Caco-2 (cell line): ENCODE measurements at places on chromosomes 7 and 10. TPM values are rescaled to one million over a fixed set of nuclear protein-coding genes. Genes with fewer than 3 reads are reported as not detected.

- no peaks in the 10 kb centered on the region for H3K27me3 ChIP-seq
- H3K27ac ChIP-seq: no peak overlapping the region
- H3K4me1 ChIP-seq: no peaks in the 10 kb centered on the region
- peaks cover 3% of the 10 kb centered on the region for H3K36me3 ChIP-seq
Observed at GRCh38 chr10:102735065-102735562, 8.6 kb upstream of the WBP1L start.

DNA sequence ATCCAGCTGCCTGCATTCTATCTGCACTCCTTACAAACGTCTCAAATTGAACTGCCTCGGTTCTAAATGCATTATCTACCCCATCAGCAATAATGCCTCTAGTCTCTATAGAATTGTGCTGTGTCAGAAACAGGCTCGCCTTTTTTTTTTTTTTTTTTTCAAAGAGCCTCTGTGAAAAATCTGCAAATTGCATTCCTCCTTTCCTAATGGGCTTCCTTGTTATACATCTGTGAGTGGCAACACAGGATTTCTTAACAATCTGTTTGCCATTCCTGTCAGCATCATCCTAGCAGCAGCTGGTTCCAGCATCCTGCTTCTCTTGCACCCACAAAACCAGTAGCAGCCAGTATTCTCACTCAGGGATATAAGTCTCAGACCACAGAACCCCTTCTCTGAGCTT lies 413.5 kb upstream of the SEMA3D start:
- peaks cover 15% of the 10 kb centered on the region for H3K4me1 ChIP-seq
- H3K27ac ChIP-seq: no peak overlapping the region
- DNase-seq: peak; percentile 4

DNA sequence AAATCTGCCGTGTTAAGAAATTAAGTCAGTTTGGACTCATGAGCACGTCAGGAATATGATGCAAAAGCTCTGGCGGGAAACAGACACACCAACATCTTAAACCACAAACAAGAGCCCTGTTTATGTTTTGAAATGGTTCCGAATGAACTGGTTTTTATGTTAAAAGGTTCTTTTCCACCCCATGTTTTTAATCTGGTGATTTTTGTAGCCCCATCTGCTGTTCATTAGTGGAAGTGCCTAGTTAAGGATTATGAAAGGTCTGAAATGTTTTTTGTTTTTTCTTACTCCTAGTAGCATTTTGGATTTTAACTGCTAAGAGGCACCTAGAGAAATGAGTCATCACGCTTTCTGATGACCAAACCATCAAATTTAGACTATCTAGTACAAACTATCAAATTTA lies 404.1 kb upstream of the MKI67 start:
- peak; percentile 11 for DNase-seq
- H3K27me3 ChIP-seq: peaks cover 1% of the 10 kb centered on the region; the same call in 1 of the 2 replicates
- no peaks in the 10 kb centered on the region for H3K4me1 ChIP-seq
- no peaks in the 10 kb centered on the region for H3K36me3 ChIP-seq

Gene CLDN3
- total RNA-seq: 19.6 and 21.0 TPM in 2 replicates

Gene TRRAP
- total RNA-seq: 51.6 and 55.4 TPM in 2 replicates

Gene VPS50
- 38.7 and 40.3 TPM in 2 replicates for total RNA-seq

Gene HTR5A
- total RNA-seq: not detected in 2 replicates
